Activated CD4-positive, alpha-beta T cell treated with anti-CD3 and anti-CD28 coated beads for 24 hours (primary cell): ENCODE measurements at places on chromosomes 7 and 10.

DNA sequence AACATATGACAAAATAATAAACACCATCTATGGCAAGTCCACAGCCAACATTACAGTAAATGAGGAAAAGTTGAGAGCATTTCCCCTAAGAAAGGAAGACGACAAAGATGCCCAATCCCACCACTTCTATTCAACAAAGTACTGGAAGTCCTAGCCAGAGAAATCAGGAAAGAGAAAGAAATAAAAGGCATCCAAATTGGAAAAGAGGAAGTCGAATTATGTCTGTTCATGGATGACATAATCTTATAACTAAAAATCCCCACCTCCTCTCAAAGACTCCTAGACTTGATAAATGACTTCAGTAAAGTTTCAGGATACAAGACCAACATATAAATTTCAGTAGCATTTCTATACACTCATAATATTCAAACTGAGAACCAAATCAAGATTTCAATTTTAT is 288.5 kb upstream of the POT1 start:
- DNase-seq, result no peak

- DNase-seq, result no peak
Observed at GRCh38 chr10:4807761-4808507, 18.1 kb upstream of the AKR1E2 start.

GRCh38 chr7:1978656-1979590 is 253.8 kb downstream of the MAD1L1 start:
- DNase-seq, result no peak

- no peak for DNase-seq
Observed at GRCh38 chr7:70657571-70657970, 474.4 kb upstream of the GALNT17 start.

DNA sequence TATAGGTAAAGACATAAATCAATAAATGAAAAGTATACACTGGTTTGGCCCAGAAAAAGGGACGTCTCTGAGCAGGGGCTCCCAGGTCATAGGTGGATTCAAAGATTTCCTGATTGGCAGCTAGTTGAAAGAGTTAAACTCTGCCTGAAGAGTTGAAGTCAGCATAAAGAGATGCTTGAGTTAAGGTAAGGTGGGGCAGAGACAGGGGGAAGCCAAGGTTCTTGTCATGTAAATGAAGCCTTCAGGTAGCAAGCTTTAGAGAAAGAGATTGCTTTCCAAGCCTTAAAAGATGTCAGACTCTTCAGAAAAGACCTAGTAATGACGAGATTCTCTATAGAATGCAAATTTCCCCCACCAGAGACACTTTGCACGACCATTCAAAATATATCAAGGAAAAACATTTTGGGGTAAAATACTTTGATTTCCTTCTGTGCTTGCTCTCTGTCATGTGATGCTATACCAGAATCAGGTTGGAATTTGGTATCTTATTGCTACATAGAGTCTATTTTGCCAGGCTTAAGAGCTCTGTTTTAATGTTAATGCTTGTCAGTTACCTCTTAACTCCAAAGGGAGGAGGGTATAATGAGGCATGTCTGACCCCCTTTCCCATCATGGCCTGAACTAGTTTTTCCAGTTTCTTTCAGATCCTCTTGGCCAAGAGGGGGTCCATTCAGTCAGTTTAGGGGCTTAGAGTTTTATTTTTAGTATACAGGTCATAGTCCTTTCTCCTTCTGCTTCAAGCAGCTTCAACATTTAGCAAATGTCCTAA is 429.6 kb downstream of the ADRA2A start:
- DNase-seq, result no peak

DNA sequence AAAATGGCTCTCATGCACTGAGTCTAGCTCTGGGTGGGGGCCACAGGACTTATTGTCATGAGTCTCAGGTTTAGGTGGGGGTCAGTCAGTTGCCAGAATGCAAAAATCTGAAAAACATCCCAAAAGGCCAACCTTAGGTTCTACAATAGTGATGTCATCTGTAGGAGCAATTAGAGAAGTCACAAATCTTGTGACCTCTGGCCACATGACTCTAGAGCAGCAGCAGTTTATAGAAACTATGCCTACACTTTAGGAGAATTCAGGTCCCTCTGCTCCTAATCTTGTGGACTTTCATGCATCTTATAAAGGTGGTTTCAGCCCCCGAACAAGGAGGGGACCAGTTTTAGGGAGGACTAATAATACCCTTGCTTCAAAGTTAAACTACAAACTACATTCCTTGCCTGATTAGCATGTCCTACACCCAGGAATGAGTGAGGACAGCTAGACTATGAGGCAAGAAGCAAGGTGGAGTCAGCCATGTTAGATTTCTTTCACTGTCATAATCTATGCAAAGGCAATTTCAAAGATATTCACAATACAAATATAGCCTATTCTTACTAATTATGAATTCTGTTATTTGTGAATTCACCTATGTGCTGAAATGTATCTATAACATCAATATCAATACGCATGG is 123.5 kb upstream of the ADCY1 start:
- DNase-seq, result no peak

DNA sequence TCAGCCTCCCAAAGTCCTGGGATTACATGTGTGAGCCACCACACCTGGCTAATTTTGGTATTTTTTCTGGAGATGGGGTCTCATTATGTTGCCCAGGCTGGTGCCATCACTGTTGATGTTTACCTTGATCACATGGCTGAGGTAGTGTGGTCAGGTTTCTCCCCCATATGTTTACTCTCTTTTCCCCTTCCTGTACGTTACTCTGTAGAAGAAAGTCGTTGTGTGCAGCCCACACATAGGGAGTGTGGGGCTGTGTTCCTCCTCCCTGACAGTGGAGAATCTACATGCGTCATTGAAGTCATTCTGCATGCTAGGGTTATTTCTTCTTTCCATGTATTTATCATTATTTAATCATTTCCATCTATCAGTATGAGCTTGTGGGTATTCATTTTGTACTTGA is 16.3 kb upstream of the ORAI2 start:
- no peak for DNase-seq

- DNase-seq, result no peak
Observed at GRCh38 chr7:94907026-94907810, at the start of gene PPP1R9A. Gene PPP1R9A (plus strand): TSS chr7:94907594. CDS start chr7:94910114, 2,520 bp downstream.

DNA sequence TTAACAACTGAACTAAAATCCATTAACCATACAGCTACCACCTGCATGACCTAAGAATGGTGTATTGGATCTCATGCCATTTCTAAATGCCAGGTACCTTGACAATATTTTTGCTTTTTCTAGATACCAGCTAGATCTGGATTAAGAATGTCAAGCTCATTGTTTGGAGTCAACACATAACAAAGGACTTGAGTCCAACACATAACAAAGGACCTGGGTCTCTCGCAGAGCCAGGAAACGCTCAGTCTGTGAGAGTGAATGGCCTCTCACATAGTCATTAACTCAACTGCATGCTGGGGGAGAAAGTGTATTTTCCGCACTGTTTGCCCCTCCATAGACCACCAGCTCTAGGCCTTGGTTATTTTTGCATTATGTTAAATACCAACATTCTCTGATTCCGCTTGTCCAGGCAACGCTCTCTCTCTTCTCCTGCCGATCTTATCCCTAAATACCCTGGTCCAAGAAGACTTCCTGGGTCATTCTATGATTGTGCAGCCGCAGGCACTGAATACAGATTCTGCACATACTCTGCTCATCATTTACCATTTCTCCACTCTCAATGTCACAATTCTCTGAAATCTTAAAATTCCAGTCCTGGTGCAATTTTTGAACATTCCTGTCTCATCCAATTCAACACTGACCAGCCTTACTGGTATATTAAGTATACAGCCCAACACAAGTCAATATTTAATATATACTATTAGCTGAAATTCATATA is 31.2 kb downstream of the ITIH5 start:
- no peak for DNase-seq

GRCh38 chr7:683526-684205 is 42.8 kb upstream of the DNAAF5 start:
- DNase-seq, result no peak

DNA sequence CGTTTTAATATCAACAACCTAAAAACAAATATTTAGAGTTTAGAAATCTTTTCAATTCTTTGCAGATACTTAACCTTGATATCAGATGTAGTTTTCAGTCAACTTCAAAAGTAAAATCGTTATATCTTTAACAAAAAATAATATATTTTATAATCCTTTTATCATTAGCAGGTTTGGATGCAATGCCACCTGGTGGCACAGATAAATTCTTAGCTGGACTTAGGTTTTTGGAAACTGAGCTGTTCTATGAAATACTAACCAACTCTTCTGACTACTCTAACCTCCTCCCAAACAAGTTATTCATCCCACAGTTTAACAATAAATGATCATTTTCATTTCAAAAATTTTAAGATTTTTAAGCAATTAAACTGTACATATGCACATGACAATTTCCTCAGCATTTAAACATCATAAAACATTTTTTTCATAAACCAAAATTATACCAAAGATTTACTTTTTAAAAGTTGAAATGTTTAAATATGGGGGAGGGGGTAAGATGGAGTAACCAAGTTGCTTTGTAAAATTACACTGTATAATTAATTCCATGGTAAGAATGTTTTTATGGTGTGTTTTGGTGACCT is 56.9 kb downstream of the HIBADH start:
- no peak for DNase-seq

DNA sequence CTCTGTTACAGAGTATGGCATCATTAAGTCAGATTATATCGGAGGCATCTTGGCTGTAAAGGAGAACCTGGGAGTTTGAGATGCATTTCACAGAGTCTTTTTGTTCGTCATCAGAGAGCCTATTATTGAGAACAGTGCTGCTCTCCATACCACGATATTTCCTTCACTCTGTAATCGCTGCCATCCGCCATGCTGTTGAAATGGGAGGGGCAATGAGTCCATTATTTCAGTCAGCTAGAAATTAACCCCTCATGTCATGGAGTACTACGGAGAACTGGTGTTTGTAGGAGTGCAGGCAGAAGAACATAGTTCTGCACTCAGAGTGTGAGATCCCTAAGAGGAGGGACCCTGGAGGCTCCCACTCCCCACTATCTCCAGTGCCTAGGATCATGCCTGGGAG is 59.2 kb downstream of the SLC16A12 start:
- DNase-seq, result no peak

DNA sequence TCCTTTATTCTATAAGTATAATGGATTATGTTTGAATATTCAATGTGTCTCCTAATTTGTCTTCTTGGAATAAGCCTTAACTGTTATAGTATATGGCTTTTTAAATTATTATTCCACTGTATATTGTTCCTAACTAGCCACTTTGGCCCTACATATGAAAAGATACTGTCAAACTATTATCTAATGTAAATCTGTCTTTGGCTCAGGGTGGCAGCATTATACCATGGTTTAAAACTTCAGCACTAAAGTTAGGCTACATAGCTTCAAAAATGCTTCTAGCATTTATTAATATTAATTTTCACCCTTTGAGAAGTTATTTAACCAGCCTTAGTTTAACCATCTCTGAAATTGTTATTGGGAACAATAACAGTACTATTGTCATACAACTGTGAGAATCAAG is 543.1 kb upstream of the MBL2 start:
- no peak for DNase-seq

DNA sequence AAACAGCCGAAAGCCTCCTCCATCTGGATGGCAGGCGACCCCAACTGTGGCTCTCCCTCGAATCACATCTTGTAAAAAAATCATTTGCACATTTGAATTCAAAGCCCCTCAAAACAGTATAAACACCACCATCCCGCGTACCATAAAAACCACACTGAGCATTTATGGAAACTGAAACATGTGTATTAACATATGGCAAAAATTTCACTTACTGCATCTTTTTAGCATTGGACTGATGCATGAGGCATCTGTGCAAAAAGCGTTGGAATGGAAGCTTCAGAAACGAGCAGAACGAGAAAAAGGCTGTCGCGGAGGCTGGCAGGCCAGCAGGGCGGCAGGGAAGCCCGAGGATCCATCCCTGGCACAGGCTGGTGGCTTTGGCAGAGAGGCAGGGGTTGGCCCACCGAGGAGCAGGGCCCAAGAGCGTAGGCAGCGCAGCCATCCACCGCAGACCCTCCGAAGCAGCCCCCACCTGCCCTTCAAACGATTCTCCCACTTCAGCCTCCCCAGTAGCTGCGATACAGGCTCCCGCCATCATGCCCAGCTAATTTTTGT is 39.3 kb upstream of the CUX1 start:
- no peak for DNase-seq

GRCh38 chr7:140640060-140640637 is 464 bp downstream of the DENND2A start:
- DNase-seq, result no peak

GRCh38 chr7:149097088-149097487 is 6.6 kb upstream of the ZNF786 start:
- DNase-seq, result no peak
